ENCODE measurements at places on chromosomes 7 and 10.

DNA sequence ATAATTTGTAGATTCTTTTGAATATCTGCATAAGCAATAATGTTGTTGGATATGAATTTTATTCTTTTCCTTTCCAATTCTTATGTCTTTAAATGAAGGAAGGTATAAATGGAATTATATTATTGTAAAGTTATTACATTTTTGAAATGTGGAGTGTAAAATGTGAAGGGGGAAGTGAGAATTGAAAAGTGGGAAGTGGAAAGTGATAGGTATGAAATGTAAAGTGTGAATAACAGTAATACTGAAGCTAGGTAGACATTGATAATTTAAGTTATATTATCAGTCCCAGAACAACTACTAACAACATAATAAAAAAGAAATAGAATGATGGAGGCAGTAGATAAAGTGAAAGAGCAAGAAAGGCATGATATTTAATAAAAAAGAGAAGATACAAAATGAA lies 39.7 kb upstream of the HYAL4 start:
- H3K27me3 ChIP-seq = no peaks in the 10 kb centered on the region
- H3K27ac ChIP-seq = no peak overlapping the region
- H3K4me1 ChIP-seq = no peaks in the 10 kb centered on the region
- DNase-seq = no peak
- H3K36me3 ChIP-seq = no peaks in the 10 kb centered on the region
- no peak overlapping the region for H3K4me3 ChIP-seq

- no peaks in the 10 kb centered on the region for H3K27me3 ChIP-seq
- H3K27ac ChIP-seq = no peak overlapping the region
- H3K4me1 ChIP-seq = no peaks in the 10 kb centered on the region
- H3K4me3 ChIP-seq = no peak overlapping the region
- DNase-seq = no peak
Observed at GRCh38 chr10:115989621-115990020, 283.4 kb downstream of the GFRA1 start.

DNA sequence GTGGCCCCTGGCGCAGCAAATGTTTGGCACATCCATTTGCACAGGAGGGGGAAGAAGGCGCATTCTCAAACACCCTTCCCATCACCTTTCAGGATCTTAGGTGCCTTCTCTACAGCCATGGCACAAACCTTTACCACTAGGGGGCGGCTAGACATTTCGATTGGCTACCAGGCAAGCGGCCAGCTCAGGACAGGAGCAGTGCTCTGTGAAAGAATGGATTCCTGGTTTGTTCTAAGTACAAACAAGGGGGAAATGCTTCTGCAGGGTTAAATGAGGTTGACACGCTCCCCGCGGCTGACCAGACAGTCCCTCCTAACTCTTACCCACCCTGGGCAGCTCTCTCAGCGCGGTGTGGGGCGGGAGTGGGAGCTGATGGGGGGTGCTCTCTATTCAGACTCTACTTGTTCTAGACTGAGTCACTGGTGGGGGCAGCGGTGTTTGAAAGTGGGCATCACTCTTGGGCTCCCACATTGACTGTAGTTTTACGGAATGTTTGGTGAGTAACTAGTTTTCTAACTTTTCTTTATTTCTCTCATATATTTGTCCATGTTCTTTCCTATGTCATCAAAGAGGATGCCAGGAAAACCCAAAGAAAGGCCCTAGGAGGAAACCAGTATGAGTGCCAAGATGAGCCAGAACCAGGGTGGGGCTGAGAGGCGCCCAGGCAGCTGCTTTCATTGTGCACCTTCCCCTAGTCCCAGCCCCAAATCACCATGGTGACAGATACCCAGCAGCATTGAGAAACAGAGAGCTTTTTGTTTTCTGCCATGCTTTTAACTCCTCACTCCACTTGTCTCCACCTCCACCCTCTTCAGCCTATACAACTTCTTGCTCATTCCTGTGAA lies 61.4 kb upstream of the GPR158 start:
- H3K4me1 ChIP-seq = no peaks in the 10 kb centered on the region
- no peak overlapping the region for H3K27ac ChIP-seq
- H3K4me3 ChIP-seq = no peak overlapping the region
- DNase-seq = peak; percentile 55

DNA sequence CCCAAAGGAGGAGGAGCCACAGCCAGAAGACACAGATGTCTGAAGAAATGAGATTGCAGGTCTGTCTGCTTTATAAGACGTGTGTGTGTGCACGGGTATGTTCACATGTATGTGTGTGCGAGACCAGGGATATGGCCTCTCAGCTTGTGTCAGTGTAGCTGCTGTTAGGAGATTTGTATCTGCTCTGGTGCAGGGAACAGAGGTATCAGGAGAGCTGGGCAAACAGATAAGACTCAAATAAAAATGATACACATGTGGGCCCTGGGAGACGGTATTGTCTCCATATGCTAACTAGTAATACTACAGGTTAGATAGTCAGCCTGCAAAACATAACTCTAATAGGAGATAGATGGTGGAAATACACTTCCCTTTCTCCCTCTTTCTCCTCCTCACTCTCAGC lies 161.0 kb downstream of the PLXNA4 start:
- H3K27ac ChIP-seq = no peak overlapping the region
- H3K4me1 ChIP-seq = peaks cover 29% of the 10 kb centered on the region
- no peak for DNase-seq
- H3K4me3 ChIP-seq = no peak overlapping the region
- peaks cover 49% of the 10 kb centered on the region for H3K27me3 ChIP-seq

- H3K36me3 ChIP-seq = no peaks in the 10 kb centered on the region
- no peak overlapping the region for H3K4me3 ChIP-seq
- no peak for DNase-seq
- no peaks in the 10 kb centered on the region for H3K4me1 ChIP-seq
- no peaks in the 10 kb centered on the region for H3K27me3 ChIP-seq
Observed at GRCh38 chr7:37970211-37970610, 49.8 kb downstream of the EPDR1 start.

GRCh38 chr7:83849131-83849530 lies 200.2 kb upstream of the SEMA3E start:
- no peak for DNase-seq
- no peaks in the 10 kb centered on the region for H3K27me3 ChIP-seq
- no peaks in the 10 kb centered on the region for H3K4me1 ChIP-seq
- H3K4me3 ChIP-seq = no peak overlapping the region

All from activated CD4-positive, alpha-beta T cell treated with anti-CD3 and anti-CD28 coated beads, Interleukin-2, amount 10 ng/mL, durations not matched to agents 7 days and 5 days (primary cell).